Right cardiac atrium (tissue), 5 donors: ENCODE measurements at places on chromosomes 6 and 20. TPM values are rescaled to one million over a fixed set of nuclear protein-coding genes. Genes with fewer than 3 reads are reported as not detected.

Gene FKBP1C
- total RNA-seq, result 0.62 TPM

Gene PRICKLE4
- total RNA-seq, result 3.7 TPM

Gene BTBD3
- total RNA-seq, result 34.5 TPM

Gene C20orf204
- 0.21 TPM for total RNA-seq
